ENCODE measurements at places on chromosomes 3 and 15.

DNA sequence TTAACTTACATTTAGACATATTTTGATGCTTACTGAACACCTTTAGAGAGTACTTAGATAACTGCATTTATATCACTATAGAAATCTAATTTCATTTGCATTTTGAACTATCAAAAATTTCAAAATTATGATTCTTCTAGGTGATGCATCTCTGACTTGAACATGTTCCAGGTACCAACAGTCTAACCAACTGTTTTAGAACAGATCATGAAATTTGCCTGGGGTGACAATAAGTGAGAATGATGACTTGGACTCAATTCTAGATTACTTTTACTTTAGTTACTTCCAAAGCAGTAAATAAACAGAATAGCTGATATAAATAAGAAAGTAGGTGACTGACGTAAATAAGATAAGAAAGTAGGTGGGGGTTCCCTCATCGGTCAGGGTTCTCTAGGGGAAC is 307.8 kb downstream of the BCHE start:
- no peak for DNase-seq

- no peak for DNase-seq
Observed at GRCh38 chr3:159989973-159990846, 1.6 kb downstream of the IL12A start.

- DNase-seq, result no peak
Observed at GRCh38 chr15:55241891-55242290, 45.1 kb upstream of the RSL24D1 start.

DNA sequence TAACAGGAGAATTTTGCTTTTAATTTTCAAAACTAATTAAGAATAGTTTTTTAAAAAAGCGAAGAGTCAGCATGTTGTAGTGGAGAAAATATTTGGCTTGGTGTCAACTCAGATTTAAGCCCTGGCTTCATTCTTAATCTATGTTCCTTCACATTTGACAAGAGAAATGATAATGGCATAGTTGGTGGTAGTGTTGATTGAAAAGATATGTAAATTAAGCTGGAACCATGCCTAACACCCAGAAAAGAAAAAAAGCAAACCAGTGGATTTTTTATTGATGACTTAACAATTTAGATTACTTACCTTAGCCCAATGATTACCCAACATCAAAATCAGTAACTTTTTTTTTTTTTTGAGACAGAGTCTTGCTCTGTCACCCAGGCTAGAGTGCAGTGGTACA is 27.4 kb downstream of the TCAIM start:
- no peak for DNase-seq

- DNase-seq, result no peak
Observed at GRCh38 chr15:96264351-96264798, 66.1 kb upstream of the NR2F2 start.

- DNase-seq, result no peak
Observed at GRCh38 chr3:105775368-105775767, 93.4 kb downstream of the CBLB start.

DNA sequence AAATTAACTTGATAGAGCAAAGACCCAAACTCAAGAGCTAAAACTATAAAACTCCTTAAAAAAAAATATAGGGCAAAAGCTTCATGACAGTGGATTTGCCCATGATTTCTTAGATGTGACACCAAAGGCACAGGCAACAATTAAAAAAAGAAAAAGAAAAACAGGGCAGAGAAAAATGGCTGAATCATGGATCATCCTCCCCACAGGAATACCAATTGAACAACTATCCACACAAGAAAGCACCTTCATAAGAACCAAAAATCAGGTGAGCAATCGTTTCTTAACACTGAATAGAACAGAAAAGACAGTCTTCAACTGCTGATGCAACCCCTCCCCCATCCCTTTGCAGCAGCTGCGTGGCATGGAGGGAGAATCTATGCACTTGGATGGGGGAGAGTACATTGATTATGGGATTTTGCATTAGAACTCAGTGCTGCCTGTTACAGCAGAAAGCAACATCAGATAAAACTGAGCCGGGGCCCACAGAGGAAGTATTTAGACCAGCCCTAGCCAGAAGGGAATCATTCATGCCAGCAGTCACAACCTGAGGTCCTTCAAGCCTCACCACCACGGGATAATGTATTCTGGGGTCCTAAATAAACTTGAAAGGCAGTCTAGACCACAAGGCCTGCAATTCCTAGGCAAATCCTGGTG is 15.7 kb downstream of the C3orf33 start:
- no peak for DNase-seq

GRCh38 chr3:197165890-197166289 is 132.5 kb downstream of the DLG1 start:
- no peak for DNase-seq

DNA sequence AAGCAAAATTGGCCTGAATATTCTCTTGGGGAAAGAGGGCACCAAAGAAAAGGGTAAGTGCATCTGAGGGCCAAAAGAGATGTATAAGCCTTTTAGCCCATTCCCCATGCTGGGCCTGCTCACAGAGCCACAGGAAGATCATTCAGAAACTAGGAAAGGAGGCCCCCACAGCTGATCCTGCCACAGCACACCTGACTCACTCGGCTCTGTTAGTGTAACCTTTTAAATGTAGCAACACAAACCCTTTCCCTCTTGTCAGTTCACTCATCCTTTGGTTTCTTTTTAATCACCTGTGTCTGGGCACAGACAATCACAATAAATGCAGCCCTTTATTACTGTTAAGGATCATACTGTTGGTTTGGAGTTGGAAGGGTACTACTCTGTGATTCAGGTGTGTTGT is 69.9 kb downstream of the PDCD6IP start:
- DNase-seq, result no peak

GRCh38 chr15:68512598-68512997 is 66.2 kb upstream of the CORO2B start:
- DNase-seq, result no peak

DNA sequence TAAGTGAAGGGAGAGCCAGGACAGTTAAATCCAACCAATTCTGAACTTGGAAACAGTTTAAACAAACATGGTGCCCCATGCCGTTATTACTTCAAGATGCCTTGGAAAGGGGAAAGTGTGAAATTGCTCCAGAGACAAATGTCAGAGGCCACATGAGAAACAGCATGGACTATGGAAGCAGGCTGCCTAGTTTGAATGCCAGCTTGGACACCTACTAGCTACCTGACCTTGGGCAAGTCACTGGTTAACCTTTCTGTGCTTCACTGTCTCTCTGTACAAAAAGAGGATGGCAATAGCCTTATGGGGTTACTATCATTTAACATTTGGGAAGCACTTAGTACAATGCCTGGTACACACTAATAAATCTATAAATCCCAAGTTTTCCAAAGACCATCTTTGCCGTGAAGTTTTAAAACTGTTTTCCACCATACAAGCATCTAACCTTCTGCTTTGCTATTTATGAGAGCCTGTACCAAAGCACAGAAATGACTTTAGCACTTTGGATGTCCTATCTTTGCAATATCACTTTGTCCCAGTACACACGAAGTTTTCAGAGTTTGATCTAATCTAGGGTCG is 8.3 kb upstream of the TOPBP1 start:
- DNase-seq, result no peak

DNA sequence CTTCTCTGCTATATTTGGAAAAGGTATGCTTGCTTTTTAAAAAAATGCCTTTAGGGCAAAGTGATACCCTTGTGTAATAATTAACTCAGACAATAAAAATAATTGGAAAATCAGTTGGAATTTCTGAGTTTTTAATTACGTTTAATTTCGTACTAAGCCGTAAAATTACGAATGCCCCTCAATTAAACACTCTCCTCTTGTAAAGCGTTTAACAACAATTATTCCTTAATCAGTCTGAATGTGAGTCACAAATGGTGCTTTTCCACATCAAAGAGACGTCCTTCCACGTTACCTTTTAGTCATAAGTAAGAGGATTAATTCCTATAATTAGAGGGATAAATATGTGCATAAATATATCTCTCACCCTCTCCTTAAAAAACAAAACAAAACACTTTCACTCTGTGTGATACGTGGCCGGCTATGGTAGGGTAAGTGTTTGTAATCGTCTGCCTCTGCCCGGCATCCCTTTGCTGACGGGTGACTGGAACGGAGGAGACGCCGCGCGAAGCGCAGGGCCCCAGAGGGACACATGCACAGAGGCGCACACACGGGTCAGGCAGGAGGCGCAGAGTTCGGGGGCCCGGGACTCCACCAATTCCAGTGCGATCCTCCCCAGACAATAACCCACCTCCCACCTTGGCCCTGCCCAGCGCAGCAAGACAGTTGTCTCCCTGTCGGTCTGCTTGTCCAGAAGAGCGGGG is 9.7 kb upstream of the MEIS2 start:
- no peak for DNase-seq

- no peak for DNase-seq
Observed at GRCh38 chr3:125715651-125716050, 120.4 kb upstream of the OSBPL11 start.

DNA sequence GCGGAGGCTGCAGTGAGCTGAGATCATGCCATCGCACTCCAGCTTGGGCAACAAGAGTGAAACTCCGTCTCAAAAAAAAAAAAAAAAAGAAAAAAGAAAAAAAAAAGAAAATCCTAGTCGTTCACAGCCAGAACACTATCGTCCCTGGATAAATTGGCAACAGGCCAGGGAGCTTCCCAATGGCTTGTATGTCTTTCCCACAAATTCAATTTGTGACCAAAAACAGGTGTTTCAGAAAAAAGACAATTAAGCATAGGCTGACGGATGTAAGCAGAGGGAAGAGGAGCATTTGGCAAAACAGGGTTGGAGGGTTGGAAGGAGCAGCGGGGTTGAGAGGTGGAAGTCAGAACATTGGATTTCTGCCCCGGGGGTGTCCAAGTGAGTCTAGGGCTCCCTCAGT is 8.5 kb downstream of the EPB42 start:
- no peak for DNase-seq

GRCh38 chr3:72299321-72299802 is 514.4 kb upstream of the PROK2 start:
- no peak for DNase-seq

GRCh38 chr3:164004205-164004604 is 1074.1 kb downstream of the SI start:
- DNase-seq, result no peak

DNA sequence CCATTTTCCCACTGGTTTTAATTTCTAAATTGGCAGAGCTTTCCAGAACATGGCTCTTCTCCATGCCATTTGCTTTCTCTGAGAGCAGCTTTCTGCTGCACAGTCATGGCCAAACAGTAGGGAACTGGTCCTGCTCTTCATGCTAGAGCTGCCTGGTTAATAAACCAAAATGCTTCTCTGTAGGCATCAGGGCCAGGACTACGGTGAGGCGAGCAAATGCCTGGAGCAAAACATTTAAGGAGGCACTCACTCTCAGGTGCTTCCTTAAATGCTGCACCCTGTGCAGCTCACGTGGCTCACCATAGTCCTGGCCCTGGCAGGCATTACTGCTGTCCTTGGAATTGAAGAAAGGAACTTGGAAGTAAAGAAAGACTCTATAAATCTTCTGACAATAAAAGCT is 48.5 kb upstream of the PPP2R3A start:
- DNase-seq, result no peak
